ENCODE measurements at places on chromosomes 4 and X. TPM values are rescaled to one million over a fixed set of nuclear protein-coding genes. Genes with fewer than 3 reads are reported as not detected.

TCP11X2 gene
- not detected for total RNA-seq

- no peak for DNase-seq
Measured at GRCh38 chr4:79211490-79211889, 114.4 kb downstream of the NAA11 start.

DNA sequence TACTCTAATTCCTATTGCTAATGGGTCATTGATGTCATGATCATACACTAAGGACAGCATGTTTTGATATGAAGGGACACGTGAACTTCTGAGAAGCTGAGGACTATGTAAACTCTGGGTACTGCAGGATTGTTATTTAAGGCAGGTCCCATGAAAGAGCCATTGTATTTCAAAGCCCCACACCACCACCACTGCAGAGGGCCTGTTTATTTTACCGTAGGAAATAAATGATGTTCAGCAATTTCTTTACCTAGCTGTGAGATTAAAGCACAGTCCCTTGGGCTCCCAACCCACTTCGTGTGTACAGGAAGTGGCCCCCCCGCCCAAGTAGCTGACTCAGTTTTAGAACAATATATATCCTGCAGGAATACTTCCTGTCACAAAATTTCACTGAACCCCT is 89.8 kb upstream of the ACSL4 start:
- no peak for DNase-seq

- no peak for DNase-seq
Measured at GRCh38 chrX:17814059-17814458, 47.0 kb downstream of the RAI2 start.

- no peak for DNase-seq
Measured at GRCh38 chr4:36256398-36256891, 12.1 kb upstream of the ARAP2 start.

GRCh38 chr4:86944964-86945781 is 10.4 kb downstream of the AFF1 start:
- no peak for DNase-seq
